Glutamatergic neuron (in vitro differentiated cells): ENCODE measurements at places on chromosomes 7 and 10.

- no peak for DNase-seq
Observed at GRCh38 chr10:124993736-124994451, 52.0 kb downstream of the ZRANB1 start.

DNA sequence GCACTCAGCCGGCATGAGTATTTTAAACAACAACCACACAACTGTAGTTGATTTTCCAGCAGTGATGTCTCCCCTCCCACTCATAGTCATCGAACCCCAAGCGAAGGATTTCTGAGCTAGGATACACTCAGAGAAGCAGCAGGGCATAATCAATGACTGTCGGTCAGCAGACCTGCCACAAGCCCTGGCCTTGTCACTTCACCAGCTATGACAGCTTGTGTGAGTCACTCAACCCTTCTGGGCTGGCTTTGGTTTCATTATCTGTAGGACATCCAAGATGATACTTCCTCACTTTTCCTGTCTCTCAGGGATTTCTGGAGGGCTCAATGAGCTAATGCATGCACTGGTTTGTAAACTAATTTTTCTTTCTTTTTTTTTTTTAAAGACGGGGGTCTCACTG is 22.0 kb upstream of the UBE3C start:
- no peak for DNase-seq

DNA sequence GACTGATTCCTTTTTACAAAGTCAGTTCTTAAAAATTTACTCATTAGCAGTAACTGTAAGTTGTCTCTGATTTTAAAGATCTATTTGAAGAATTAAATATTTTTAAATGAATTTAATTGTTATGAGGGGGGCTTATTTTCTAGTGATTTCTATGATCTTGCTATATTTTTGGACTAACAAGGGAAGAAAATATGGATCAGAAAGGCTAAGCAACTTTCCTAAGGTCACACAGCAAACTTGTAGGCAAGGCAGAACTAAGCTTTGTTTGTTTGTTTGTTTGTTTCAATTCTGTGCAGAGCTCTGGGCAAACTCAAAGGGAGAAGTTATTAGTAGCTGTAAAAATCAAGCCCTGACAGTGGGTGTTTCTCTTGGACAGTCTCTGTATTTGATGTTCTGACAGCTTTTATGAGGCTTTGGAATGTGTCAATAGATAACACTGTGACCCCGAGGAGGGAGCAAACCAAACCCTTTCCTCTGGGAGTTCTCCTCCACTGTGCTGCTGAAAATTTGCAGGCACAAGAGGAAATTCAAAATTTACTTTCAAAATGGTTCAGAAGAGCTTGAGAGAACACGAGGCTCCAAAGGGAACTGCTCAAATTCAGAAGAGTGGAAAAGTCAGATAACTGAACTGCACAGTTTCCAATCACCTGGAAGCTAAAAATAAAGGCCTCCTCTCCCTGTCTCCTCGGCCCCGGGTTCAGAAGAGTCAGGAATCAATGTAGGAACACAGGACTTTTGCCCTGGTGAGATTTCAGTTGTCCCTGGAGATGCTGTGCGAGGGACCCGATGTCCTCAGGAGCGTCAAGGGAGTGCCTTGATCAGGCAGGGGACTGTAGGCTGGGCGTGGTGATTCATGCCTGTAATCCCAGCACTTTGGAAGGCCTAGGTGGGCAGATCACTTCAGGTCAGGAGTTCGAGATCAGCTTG is 325.7 kb downstream of the GATA3 start:
- DNase-seq: no peak

- no peak for DNase-seq
Observed at GRCh38 chr7:66281678-66282590, 76.8 kb downstream of the TPST1 start.

- DNase-seq: peak; percentile 34
Observed at GRCh38 chr10:127067542-127068194, 128.7 kb downstream of the INSYN2A start.

DNA sequence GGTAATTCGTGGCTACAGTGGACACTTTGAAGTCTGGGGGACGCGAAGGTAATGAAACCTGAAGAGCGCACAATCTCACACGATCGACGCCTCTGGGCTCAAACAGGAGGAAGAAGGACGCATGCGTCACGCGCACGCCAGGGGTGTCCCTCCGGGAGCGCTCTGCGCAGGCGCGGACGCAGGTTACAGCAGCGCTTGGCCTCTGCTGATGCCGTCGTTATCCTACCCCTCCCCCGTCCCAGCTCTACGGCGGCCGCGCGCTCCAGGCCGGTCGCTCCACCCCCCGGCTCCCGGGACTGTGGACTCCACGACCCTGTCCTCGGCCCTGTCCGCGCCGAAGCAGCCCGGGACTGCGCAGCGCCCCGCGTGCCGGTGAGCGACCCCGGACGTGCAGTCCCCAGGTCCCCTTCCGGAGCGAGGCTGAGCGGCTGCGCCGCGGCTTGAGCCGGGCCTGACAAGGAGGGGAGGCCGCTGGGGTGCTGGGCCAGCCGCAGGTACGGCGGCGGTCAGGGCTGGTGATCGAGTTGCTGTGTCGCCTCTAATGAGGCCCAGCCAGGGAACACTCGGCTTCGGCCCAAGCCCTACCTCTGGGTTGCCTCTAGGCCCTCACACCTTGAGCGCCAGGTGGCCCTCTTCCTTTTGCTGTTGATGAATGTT is at the start of gene TMEM106B:
TMEM106B (plus strand) TSS at position 241 of the 657 bp plus-strand sequence. CDS start 3,517 bp downstream, outside the sequence.
- DNase-seq: peak; percentile 99

DNA sequence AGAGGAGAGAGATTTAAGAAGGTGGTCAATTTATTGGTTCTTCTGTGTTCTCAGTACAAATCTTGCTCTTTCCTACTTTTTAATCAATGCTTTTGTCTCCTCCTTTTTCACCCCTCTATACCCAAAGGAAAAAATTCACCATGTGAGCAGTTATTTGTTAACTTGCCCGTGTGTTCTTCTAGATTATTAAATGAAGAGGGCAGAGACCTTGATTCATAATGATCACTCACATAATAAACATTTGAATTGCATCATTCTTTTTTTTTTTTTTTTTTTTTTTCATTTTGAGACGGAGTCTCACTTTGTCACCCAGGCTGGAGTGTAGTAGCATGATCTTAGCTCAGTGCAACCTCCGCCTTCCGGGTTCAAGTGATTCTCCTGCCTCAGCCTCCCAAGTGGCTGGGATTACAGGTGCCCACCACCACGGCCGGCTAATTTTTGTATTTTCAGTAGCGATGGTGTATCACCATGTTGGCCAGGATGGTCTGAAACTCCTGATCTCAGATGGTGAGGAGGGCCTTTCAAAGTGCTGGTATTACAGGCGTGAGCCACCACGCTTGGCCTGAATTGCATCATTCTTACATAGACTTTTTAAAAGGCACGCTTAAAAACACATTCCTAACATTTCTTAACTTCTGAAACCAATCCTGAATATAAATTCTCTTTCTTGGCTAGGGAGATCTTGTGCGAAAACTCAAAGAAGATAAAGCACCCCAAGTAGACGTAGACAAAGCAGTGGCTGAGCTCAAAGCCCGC is 3.6 kb downstream of the GARS1 start:
- no peak for DNase-seq

- no peak for DNase-seq
Observed at GRCh38 chr10:124722798-124723783, 21.1 kb downstream of the FAM53B start.

GRCh38 chr7:18538554-18539250 is 43.2 kb downstream of the HDAC9 start:
- DNase-seq: no peak
